ENCODE measurements at places on chromosomes 16 and 17.

DNA sequence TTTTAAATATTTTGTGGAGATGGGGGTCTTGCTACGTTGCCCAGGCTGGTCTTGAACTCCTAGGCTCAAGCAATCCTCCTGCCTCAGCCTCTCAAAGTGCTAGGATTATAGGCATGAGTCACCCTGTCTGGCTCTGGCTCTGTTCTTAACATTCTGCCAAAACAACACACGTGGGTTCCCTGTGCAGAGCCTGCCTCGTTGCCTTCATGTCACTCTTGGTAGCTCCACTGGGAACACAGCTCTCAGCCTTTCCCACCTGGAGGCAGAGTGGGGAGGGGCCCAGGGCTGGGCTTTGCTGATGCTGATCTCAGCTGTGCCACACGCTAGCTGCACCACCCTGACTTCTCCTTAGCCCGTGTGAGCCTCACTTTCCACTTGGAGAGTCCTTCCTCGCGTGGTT, 19.3 kb downstream of the CRISPLD2 start:
- DNase-seq, result no peak

DNA sequence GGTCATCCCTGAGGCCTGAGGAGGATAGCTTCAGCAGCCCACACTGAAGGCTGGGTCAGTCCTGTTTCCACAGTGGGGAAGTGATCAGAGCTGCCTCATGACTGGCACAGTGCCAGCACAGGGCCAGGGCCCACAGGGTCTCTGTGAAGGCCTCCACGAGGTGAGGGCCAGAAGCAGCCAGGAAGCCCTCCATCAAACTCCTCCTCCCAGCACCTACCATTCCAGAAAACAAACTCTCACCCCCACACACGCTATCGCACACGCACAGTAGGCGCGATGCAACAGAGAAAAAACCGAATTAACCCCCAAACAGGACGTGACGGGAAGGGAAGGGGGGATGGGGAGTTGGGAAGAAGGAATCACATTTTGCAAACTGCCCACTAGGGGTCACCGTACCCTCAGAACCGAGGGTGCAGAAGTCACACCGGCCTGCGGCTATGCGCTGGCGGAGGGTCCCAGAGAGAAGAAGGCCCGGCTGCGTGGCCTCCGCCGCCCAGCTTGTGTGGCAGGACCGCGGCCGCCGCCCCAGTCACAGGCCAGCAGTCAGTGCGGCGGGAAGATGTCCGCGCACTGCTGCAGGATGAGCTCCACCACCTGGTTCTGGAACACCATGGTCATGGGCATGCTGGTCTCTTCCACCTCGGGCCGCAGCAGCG, 37.6 kb downstream of the ARHGAP27 start:
- peak; percentile 71 for DNase-seq

DNA sequence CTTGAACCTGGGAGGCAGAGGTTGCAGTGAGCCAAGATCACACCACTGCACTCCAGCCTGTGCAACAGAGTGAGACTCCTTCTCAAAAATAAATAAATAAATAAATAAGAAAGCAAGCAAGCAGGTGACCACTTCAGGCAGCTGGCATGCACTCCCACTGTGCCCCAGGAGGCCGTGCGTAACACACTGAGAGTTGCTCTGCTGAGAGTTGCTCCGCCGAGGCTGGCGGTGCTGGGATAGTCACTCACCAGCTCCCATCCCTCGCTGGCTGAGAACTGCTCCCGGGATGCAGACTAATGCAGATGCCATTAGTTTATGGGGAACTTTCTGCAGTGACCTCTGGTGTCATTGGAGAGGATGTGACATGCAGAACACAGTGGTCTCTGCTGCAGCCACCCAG, 105.7 kb upstream of the PLCG2 start:
- no peak for DNase-seq

DNA sequence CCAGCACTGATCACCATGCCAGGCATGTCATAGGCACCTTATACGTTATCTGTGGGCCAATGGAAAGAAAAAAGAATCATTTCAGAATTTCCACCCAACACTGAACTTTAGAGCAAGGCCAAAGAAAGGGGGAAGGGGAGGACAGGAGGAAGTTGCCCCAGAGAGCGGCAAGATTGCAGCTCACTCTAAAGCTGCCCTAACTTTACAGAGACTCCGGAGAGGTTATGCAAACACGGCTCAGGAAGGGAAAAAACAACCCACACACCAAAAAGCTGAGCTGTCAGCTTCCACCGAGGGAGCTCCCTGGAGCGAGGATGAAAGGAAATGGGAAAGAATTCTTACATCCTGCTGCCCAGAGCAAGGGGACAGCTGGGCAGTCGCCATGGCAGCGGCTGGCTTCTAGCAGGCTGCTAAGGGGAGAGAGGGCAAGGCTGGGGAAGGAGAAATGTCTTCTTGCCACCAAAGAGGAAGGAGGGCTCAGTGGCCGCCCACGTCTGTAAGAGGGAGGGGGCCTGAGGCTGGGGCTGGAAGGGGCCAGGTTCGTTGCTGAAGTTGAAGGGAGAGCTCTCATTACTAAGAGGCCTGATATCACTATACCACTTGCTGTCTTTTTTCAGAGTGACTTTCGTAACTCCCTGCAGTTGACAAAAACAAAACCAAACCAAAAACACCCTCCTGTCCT, 18.2 kb downstream of the COTL1 start:
- DNase-seq, result peak; percentile 85

DNA sequence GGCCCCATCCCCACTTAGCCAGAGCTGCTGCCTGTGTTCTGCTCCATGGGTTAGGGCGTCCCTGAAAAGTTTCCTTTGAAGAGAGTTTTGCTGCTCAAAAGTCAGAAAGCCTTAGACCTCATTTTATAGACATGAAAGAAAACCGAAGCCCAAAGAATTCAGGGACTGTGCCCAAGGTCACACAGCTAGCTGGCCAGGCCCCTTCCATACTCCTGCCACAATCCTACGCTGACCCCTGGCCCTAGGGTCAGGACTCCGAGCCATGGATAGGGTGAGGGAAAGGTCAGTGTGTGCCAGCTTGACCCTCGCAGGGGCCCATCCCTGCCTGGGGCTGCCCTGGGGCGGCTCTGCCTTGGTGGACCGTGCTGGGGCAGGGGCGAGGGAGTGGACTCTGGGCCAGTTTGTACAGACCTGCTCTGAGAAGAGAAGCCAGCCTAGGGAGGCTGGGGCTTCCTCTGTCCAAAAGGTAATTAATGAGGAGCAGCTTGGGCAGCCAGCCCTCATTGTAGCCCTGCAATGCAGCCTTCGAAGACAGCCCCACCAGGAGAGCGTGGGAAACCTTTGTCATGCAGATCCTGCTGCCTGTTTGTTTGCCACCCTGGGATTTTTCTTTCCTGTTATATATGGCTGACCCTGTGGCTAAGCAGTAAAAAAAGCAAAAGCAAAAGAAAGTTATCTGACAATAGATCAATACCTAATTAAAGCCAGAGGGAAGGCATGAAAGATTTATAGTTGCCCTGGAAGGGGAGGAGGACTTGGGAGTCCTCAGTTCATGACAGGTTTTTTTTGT, 37.4 kb downstream of the RHBDL3 start:
- no peak for DNase-seq

- DNase-seq, result no peak
Measured at GRCh38 chr16:23523321-23523720, 13.0 kb upstream of the GGA2 start.

DNA sequence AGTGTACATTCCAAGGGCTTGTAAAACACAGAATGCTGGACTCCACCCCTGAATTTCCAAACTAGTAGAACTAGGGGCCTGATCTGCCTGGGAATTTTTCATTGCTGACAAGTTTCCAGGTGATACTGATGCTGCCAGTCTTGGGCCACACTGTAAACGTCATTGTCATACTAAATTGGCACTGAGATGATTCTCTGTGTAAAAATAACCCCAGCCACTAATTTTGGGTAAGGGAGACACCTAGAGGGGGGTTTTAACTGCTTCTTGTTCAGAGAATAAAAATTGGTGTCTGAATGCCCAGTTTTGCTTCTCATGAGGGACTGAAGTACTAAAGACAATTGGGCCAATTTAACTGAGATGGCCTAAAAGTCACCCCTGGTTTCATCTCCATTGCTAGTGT, 5.0 kb upstream of the CDH13 start:
- no peak for DNase-seq

DNA sequence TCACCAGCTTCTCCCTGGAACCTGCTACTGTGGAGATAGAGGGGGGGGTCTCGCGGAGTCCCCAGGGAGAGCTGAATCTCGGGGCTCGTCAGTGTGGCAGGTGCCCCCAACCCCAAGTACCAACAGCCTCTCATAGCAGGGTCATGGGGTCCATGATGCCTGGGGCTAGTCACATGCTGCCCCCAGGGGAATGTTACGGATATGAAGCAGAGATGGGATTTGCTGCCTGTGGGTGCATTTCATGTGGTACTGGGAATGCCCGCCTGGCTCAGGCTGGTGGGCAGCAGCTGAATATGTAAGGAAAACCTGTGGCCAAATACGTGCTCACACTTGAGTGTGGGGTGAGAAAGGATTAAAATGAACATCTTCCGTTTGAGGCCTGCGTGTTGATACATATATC, 49.4 kb downstream of the MEAK7 start:
- peak; percentile 17 for DNase-seq

GRCh38 chr17:79978548-79978855, 57.2 kb downstream of the TBC1D16 start:
- no peak for DNase-seq

DNA sequence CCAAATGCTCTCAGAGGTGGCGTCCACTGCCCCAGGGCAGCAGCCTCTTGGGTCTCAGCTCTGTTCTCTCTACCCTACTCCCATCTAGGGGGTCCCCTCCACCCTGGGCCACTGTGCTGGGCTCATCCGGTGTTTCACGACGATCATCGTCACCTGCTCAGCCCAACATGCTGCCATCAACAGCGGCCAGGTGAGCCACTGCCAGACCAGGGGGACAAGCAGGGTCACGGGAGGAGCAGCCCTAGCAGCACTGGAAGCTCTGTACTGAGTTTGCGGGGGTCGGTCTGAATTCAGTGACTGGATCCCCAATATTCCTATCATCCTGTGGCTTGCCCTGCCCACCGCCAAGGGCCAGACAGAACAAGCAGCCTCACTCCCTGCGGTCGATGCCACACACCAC, 16.0 kb downstream of the ALOX12B start:
- DNase-seq, result no peak

- peak; percentile 63 for DNase-seq
Measured at GRCh38 chr17:36938566-36939051, 1.3 kb downstream of the LHX1 start.

DNA sequence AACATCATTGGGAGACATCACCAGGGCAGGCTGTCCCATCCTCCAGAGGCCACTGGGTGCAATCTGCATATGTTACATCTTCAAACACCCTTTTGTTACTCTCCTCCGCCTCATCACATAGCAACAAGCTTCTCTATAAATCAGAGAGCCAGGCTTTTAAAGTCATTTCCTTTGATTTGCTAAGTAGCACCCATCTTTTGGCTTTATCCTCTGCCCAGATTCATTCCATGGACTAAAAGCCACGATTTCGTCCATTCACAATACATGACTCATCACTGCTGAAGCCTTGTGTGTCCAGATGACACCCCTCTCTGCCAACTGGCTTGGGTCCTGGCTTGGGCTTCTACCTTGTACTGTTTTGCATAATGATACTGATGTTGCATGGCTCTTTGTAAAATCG, 2.0 kb upstream of the KRT38 start:
- no peak for DNase-seq

DNA sequence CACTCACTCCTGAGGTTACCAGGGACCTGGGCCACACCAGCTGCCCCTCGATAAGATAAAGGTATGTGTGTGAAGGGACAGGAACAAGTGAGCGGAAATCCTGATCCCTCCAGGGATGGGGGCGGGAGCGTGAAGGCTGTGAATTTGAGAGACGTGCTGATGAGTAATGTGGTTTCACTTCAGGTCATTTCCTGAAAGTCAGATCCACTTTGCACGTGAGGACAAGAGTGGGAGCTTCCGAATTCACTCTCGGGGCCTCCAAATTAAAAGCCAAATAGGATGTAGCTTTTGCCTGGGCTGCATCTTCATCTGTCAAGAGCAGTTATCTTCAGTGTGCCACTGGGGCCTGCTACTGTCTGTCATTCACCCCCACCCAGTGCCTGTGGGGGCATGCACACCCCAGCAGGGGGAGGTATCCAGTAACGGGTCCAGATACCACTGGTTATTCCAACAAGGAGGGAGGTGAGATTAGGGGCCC, 87.4 kb upstream of the LHX1 start:
- peak; percentile 65 for DNase-seq

GRCh38 chr17:73391331-73392265, 79.8 kb upstream of the CDC42EP4 start:
- no peak for DNase-seq

DNA sequence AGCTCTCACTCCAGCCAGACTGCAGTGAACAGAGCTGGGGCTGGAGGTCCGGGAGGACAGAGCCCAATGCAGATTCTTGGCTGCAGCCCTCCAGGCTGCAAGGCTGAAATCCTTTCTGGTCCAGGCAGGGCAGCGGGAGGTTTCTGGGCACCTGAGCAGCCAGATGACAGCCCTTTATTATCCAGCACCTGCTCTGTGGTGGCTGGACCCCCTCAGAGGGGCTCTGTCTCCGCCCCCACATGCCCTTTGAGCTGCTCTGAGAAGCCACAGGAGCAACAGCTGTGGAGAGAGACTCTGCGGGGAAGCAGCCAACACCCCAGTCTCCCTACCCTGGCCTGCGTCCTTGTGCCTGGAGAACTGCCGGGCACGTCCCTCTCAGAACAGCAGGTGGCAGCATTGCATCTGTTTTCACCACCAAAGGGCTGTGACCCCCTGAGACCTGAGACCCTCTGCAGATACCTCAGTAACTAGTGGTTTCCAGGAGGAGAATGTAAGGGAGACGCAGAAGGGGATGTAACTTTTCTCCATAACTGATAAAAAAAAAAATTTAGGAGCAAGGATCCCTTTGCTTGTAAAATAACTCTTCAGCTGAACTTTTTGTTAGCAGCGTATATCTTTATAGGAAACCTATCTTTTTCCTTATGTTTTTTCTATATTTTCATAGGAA, 3.7 kb upstream of the CNP start:
- peak; percentile 84 for DNase-seq

GRCh38 chr17:4247361-4247970, 16.3 kb downstream of the ANKFY1 start:
- no peak for DNase-seq

- DNase-seq, result peak; percentile 73
Measured at GRCh38 chr17:7403043-7403726, 712 bp downstream of the TMEM256 start.

GRCh38 chr16:58458606-58459343, 41.2 kb upstream of the NDRG4 start:
- DNase-seq, result no peak

- no peak for DNase-seq
Measured at GRCh38 chr17:19670908-19671307, 22.4 kb downstream of the ALDH3A2 start.

- peak; percentile 66 for DNase-seq
Measured at GRCh38 chr16:48542020-48542473, 67.9 kb downstream of the N4BP1 start.

- DNase-seq, result no peak
Measured at GRCh38 chr17:77892031-77892430, 66.5 kb upstream of the TNRC6C start.

- DNase-seq, result no peak
Measured at GRCh38 chr16:2704166-2704982, 15.7 kb downstream of the PRSS27 start.

GRCh38 chr17:17872547-17873345, 36.0 kb upstream of the SREBF1 start:
- DNase-seq, result no peak

GRCh38 chr16:62277942-62278341, 241.7 kb upstream of the CDH8 start:
- DNase-seq, result no peak
